Muscle of arm (tissue), 14 donors: ENCODE measurements at places on chromosomes 11 and 22. TPM values are rescaled to one million over a fixed set of nuclear protein-coding genes. Genes with fewer than 3 reads are reported as not detected.

VSTM5 gene
- 0.97 TPM for polyA plus RNA-seq

DNA sequence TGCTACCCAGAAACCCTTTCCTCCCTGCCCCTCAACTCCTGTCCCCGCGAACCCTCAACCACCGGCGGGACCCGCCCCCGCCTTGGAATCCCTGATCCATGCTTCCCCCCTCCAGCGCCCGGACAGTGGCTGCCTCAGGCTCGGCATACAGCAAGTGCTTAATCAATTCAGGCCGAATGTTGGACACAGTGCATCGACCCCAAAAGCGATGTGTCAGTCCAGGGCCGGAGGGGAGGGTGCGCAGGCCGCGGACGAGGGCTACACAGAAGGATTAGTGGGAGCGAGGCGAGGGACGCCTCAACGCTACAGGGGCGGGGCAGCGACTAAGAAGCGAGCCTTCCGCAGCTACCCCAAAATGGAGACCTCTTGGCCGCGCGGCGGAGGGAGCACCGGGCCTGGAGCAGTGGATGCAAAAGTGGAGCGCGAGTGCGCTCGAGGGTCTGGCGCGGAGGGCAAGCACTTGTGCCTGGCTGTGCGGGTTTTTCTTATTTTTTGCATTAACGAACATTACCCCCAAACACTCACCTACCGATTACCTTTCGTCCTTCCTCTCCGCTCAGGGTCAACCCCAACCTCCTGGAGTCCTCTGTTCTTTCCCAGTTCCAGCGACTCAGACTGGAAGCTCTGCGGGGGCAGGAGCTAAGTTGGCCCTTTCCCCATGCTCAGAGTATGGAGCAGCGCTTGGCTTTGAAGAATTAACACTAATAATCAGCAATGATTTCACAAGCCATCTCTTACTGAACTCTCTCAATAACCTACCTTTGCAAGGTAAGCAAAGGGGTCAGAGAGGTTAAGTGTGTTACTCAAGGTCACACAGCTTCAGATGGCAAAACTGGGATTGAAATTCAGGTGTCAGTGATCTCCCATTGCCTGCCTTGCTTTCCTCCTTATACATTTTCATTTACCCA, 30.0 kb upstream of the WNT11 start:
- no peak for DNase-seq

- no peak for DNase-seq
These were observed 536.3 kb downstream of the INSC start for GRCh38 chr11:15651033-15651432.

DNA sequence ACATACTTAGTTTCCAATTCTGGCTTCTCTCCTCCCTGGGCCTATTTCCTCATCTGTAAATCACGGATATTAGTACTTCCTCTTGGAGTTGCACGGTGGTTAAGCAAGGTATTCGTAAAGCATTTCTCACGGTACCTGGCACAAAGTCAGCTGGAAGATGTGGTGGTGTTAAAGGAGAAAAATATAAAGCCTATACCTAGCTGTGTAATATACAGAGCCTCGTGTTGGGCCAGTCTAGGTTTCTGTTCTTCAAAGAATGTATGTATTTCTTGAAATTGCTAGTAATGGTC, 47.2 kb downstream of the DBX1 start:
- no peak for DNase-seq
